ENCODE measurements at places on chromosomes 6 and 20.

DNA sequence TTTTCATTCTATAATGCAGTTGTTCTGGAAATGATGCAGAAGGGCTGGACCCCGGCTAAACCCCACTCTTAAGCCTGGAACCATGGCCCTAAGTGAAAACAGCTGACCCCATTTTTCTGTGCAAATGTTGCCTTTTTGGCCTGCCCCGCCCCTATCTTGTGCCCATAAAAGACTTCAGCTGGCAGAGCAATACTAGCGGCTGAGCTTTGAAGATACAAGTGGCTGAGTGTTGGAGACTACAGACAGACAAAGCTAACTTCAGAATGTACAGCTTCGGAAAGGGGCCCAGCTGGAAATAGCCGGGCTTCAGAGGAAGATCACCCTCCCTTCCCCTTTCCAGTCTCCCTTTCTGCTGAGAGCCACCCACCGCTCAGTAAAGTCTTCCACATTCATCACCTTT, 258.6 kb upstream of the SPTLC3 start:
- no peak for DNase-seq

GRCh38 chr6:41531591-41532582, 14.3 kb upstream of the FOXP4 start:
- no peak for DNase-seq

DNA sequence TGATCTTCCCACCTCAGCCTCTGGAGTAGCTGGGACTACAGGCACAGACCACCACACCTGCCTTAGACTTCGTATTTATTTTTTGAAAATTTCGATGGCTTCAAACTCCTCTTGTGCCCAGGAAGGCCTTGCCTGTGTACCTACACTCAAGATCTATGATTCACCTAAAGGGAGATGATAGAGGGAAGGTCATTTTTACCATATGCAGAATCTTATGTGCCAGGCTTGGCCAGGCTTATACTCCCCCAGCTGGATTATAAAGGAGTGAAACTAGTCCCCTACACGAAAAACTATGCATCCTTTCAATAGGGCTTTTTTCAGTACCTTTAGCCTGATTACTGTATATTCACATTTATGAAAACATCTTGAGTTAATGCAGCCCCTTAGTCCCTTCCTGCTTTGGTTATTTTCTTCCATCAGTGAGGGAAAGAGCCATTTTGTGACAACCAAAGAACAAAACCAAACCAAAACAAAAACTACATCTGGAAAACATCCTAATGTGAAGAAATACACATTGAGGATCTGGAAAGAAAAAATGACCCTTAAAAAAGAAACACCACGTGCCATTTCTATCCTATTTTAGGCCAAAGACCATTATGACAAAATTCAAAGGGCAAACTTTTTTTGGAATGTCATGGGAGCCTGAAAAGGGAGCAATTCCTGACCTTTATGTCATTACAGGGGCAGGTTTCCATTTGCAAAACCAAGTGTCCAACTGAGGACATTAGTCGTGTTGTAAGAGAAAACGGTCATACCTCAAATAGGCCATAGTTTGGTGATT, 34.7 kb downstream of the RIPOR2 start:
- no peak for DNase-seq

- no peak for DNase-seq
Measured at GRCh38 chr6:25462235-25462897, 183.2 kb downstream of the CARMIL1 start.

DNA sequence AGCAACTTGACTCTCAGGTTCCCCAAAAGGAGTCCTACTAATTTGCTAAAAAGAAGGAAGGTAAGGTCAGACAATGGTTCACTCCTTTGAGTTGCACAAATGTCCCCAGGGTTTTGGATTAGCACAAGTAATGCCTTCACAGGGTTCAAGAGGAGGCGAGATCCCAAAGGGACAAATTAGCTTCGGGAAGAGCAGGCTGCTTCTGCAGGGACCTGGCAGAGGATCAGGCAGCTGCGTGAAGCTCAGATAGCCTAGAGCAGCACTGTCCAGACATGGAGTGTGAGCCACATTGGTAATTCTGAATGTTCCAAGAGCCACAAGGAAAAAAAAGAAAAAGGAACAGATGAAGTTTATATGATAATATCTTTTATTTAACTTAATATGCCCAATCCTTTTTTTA, 115.4 kb downstream of the CFAP61 start:
- no peak for DNase-seq

DNA sequence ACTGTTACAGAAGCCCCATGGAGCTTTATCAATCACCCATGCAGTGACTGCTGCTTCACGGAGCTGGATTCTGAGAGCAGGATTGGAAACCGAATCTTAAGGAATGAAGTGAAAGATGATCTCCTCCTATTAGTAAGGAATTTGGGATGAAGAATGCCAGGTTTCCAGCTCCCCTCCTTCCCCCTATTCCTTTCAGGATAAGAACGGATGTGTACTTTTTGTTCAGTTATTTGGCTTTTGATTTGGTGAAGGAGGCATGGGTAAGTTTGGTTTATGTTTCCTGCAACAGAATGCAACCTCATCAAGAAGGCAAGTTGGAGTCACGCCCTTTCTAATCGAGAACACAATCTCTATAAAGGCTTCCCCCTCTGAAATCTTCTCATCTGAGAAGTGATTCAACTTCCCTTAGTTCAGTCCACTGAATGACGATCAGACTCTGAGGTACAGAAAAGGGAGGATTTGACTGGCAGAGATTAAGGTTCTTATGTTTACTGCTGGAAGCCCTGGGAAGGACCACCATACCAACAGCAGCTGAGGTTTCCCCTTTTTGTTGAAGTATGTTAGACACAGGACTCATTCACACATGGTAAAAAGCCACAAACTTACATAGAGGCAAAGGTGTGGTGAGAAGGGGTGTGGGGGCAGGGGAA, 5.5 kb downstream of the ELMO2 start:
- DNase-seq, result no peak

DNA sequence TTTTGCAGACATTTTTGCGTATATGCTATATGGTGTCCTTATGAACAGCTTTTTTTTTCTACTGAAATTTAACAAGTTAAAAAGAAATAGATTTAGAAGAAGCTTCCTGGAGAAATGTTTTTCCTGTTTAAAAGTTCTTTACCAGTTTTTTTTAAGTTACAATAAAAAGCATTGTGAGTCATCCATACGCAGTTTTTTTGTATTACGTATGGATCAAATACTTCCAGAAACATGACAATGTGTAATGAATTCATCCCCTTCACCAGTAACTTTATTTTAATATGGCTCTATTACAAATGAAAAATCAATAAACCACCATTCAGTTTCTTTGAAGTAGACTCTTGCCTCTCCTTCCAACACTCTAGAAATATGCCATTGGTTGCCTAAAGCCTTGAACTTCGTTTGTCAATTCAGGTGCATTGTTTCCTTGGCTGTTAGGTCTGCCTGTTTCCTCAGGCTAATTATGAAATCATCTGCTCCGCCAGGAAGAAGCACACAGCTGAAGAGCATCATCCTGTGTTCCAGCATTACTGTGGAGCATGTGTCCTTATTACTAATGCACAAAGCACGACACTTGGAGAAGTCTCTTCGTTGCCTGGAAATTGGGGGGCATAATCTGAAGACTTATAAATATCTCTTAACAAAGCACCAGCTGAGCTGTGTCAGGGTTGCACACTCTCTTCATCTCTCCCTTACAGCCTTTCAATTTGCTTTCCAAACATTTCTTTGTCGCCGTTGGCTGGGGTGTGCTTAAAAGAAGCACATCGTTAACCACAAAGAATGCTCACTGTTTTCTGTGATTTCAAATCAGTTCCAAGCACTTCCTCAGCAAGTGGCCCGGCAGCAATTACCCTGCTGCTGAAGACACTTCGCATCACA, 9.6 kb downstream of the MOXD1 start:
- DNase-seq, result no peak

GRCh38 chr20:4435225-4435624, 286.5 kb upstream of the PRND start:
- no peak for DNase-seq

DNA sequence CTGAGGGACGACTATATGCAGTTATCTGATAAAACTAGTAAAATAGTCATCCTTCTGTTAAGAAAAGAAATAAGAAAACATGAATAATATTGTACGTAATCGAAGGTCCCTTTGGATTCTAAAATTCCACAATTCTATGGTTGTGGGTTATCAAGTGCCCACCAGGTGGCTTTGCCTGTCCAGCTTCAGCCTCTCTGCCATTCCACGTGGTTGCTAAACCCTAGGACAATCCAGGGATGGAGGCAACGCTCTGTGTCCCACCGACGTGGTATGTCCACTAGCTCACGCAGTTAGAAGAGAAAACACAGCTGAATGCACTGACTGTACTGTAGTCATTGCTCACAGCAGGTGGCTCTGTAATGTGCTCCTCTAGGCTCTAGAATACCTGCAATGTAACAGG, 349.3 kb downstream of the FARS2 start:
- DNase-seq, result no peak

All from NCI-H510A (cell line).